Activated naive CD4-positive, alpha-beta T cell treated with anti-CD3 and anti-CD28 coated beads for 36 hours (primary cell): ENCODE measurements at places on chromosomes 5 and 9.

- DNase-seq = no peak
Measured at GRCh38 chr9:127308652-127309434, 44.3 kb downstream of the GARNL3 start.

DNA sequence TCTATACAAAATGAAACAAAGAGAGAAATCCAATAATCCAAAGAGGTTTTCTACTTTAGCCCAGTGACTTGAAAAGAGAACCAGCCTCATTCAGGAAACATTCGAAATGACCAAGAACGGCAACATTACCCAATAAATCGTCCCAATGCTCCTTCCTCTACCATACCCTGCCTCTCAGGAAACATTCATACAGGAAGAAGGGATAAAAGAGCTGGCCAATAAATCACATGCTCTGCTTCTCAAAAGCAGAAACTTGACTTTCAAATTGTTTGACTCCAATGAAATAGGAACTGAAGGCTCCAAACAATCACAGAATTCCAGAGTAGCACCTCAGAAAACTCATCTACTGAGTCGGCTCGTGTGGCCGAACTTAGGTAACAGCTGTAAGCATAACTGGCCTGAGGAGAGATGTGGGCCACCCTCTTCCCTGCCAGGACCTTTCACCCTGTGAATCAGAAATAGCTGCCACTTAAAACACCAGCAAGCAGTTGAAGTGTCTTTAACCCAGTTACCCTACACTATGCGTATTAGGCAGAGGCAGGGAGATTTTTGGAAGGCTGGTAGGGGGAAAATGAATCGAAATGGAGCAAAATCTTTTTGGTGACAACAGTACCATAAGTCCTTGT is 14.6 kb downstream of the ARL15 start:
- DNase-seq = no peak

GRCh38 chr5:149546974-149547373 is 4.3 kb downstream of the CSNK1A1 start:
- DNase-seq = no peak

GRCh38 chr5:35230038-35230611 is at the start of gene PRLR:
PRLR (minus strand) TSS chr5:35230487; CDS start chr5:35089620, 140,867 bp downstream.
- peak; percentile 6 for DNase-seq

GRCh38 chr9:25117791-25118190 is 560.5 kb downstream of the TUSC1 start:
- no peak for DNase-seq

- no peak for DNase-seq
Measured at GRCh38 chr9:119697996-119698395, 328.8 kb upstream of the BRINP1 start.

GRCh38 chr5:142184988-142185387 is 76.4 kb downstream of the NDFIP1 start:
- no peak for DNase-seq

DNA sequence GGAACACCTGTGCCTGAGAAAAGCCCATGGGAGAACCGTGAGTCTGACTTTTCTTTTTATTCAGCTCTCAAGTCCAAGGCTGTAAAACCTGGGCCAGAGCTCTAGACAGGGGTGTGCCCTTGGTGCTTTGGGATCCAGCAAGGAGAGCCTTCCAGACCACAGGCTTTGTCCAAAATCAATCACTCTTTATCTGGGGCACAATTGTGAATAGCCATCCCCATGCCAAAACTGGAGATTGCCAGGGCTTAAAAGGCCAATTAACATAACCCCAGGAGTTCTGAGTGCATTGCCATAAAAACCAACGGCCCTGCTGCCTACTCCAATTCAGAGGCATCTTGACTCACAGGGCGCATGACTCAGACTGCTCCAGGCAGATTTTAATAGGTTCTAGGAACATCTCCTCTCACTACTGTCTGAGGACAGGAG is 391.8 kb downstream of the ARHGEF28 start:
- no peak for DNase-seq

DNA sequence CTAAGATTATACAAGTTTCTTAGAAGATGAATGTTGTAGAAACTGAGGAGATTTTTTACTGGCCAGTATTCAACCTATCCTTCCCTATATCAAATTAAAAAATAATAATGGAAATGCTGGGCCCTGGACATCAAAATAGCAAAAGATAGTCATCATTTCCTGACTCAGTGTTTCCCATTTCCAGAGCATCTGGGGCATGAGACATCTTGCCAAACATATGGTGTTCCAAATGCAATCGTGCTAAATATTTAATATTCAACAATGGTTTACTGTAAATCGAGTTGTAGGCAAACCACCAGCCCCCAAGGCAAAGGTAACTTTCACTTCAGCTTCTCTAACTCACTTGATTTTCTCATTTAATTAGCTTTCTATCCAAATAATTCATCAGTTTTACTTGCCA is 152.9 kb downstream of the FRMD3 start:
- DNase-seq = no peak

DNA sequence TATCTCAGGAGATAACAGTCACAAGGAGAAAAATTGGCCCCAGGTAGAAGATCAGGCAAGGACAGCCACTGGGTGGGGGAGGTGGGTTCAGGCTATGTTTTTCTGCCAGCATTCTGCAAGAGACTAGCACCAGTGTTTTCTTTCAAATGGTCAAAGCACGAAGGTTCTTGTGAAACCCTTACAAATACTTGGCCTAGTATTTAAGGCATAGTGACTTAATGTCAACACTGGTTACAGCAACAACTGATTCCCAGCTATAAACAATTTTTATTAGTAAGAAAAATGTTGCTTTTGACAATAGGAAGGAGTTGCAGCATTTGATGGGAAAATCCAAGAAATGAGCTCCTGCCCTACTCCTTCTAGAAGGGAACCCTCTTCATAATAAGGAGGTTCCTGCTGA is 349.6 kb downstream of the SLIT3 start:
- no peak for DNase-seq

GRCh38 chr9:29873579-29873978 is 2300.3 kb upstream of the C9orf72 start:
- DNase-seq = no peak

GRCh38 chr9:101848485-101848919 is 110.1 kb upstream of the GRIN3A start:
- no peak for DNase-seq

DNA sequence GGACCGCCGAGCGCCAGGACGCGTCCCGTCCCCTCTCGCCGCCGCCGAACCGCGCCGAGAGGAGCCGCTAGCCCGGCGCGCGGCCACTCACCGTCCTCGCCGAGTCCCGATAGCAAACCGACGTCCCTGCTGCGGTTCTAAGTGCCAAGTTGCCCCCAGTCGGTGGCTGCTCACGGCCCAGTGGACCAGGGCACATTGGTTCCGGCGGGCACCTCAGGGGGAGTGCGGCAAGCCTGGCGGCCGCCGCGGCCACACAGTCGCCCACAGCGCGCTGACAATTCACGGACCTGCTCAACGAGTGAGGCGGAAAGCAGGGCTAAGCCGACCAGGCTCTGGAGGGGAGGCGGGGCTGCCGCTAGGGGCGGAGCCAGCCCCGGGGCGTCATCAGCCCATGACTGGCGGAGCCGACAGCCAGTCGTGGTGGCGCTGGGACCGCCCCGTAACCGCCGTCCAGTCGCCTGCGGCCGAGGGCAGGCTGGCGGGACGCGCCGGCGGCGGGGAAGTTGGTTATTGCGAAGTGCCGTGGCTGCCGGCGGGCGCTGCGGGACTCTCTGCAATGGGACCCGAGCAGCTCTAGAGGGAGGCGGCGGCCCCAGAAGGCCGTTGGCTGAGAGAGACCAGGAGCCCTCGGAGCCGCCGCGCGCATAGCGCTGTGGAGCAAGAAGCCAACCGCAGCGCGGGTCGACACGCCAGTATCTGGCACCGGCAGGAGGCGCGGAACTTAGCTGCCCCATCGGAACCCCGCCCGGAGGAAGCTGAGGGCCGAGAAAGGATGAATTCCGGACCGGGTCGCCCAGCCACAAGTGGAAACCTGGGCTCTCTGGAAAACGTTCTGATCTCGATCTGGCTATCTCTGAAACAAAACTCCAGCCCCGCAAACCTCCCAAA is at the start of gene MARCHF3:
TSS of gene MARCHF3 (minus strand) at position 300 of the 888 bp plus-strand sequence. CDS start 112,387 bp downstream, outside the sequence.
- DNase-seq = peak; percentile 94

GRCh38 chr9:98161851-98162250 is 30.6 kb downstream of the CORO2A start:
- DNase-seq = no peak
